Stimulated activated CD4-positive, alpha-beta T cell treated with anti-CD3 and anti-CD28 coated beads, Interleukin-2, amount 100 ng/mL, for 4 hours (primary cell): ENCODE measurements at places on chromosomes 4 and X.
A peak's percentile ranks its signal among the peaks of the same experiment; 100 is the strongest.

GRCh38 chrX:72169008-72169728 lies 12.4 kb upstream of the PIN4 start:
- DNase-seq: peak; percentile 4

GRCh38 chrX:72236841-72237240 lies 2.0 kb downstream of the ERCC6L start:
- DNase-seq: no peak

GRCh38 chr4:151266497-151266896 lies 10.5 kb upstream of the PRSS48 start:
- DNase-seq: no peak

DNA sequence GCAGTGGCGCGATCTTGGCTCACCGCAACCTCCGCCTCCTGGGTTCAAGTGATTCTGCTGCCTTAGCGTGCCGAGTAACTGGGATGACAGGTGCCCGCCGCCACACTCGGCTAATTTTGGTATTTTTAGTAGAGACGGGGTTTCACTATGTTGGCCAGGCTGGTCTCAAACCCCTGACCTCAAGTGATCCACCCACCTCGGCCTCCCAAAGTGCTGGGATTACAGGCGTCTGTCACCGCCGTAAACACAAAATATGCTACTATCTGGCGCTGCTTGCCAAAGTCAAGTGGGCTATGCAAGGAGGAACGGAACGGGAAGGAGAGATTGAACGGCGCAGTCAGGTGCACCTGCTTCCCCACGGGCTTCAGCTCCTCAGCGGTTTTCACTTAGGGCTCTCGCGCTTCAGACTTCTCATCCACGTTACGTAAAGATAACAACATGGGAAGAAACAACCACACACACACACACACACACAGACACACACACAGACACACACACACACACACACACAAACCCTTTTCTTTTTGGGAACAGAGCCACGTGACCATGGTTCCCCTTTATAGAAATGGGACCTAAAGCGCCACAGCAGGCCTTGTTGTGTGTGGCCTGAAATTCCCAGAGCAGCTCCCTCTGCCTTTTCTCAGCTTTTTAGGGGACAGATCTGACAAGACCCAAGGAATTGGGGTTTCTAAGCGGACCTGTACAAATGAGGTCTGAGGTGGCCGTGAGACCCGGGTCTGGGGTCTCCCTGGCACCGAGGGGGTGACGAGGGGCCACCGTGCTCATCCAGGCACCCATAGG lies 1.5 kb downstream of the P2RY8 start:
- no peak for DNase-seq

GRCh38 chr4:183657564-183657963 lies 1.4 kb downstream of the RWDD4 start:
- no peak for DNase-seq

GRCh38 chr4:90745176-90745575 lies 618.0 kb downstream of the CCSER1 start:
- no peak for DNase-seq

DNA sequence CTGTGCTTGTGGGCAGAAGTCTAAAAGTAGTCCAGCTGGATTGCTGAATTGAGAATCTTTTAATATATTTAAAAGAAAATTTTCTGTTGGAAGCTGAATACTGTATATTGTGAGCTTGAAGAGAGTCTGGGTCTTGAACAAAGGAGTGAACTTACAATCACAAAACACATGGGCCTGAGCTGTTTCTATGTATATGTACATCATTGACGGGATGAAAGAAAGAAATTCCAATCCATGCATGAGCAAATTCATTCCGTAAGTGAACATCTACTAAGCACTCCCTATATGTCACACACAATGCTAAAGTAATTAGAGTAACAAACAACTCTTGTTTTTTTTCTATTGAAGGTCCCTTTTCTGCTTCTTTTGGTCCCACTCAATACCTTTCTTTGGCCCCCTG lies 331.0 kb downstream of the HS3ST1 start:
- DNase-seq: no peak

DNA sequence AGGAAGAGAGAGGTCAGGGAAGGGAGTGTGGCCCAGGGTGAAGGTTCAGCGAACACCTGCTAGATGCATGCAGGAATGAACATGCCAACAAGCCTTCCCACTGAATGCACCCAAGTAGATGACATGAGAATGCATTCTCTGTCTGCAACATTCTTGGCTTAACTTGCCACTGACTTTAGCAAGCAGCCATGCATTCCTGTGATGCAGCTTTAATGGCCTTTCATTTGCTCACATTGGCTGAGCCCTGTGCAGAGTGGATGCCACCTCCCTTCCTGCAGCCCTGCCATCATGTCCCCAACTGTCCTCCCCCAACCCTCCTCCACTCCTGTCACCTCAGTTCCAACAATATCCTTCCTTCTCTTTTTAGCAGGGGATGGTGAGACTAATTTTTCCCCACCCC lies 25.3 kb upstream of the MTNR1A start:
- no peak for DNase-seq

GRCh38 chr4:26150948-26151347 lies 169.9 kb upstream of the RBPJ start:
- DNase-seq: peak; percentile 20

DNA sequence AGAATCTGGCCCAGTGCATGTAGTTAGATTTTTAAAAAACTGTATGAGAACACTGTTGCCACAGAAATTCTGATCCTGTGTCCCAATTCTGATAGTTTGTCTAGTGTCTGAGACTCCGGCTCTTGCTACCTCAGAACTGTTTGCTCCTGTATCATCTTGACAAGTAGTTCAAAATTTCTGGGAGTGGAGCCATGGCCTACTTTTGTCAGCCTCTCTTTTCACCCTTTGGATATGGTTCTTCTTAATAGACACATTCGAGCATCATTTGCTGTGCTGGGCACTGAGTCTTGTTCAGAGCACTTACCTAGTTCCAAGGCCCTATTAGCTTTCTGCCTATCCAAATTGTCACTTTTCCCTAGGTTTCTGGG lies 46.9 kb downstream of the ATP10D start:
- DNase-seq: no peak

GRCh38 chrX:151384807-151385206 lies 12.2 kb upstream of the VMA21 start:
- no peak for DNase-seq

DNA sequence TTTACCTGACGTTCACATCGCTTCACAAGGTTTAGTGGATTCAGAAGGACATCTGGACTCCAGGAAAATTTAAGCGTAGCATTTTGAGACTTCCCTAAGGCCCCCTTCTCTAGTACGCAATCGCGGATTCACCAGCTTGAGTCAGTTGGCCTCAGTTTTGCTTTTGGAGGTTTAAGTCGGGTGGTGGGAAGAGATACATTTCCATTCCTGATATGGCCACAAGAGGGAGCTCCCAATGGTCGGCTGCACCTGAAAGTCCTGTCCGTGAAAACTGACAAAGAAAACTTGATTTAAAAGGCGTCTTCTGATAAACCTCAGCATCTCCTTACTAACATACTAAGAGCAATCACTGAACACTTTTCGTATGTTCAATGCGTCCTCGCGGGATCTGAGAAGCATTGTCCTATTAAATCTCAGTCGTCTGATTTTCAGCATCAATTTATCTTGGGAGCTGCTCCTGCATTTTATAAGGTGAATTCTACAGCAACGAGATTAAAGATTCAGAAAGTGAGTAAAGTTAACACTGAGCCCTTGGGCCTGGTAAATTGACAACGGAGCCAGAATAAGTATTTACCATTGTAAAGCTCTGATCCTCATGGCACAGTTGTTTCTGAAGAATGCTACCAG lies 50.6 kb downstream of the LGI2 start:
- DNase-seq: peak; percentile 29

DNA sequence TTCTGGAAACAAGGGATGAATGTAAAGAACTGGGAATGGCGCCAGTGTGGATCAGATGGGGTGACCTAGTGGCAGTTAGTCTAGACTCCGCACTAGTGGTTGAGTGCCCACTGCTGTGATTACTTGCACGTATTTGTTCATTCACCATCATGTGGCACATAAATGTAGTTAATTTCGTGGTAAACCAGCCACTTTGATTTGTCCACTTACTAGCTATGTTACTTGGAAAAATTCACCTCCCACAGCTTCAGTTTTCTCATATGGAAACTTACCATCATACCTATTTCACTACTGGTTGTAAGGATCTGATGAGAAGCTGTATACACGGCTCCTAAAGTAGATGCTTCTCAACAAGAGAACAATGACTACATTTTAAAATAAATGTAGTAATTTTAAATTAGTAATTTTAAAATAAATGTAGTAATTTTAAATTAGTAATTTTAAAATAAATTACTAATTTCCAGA lies 394 bp upstream of the DYNLT3 start:
- no peak for DNase-seq

DNA sequence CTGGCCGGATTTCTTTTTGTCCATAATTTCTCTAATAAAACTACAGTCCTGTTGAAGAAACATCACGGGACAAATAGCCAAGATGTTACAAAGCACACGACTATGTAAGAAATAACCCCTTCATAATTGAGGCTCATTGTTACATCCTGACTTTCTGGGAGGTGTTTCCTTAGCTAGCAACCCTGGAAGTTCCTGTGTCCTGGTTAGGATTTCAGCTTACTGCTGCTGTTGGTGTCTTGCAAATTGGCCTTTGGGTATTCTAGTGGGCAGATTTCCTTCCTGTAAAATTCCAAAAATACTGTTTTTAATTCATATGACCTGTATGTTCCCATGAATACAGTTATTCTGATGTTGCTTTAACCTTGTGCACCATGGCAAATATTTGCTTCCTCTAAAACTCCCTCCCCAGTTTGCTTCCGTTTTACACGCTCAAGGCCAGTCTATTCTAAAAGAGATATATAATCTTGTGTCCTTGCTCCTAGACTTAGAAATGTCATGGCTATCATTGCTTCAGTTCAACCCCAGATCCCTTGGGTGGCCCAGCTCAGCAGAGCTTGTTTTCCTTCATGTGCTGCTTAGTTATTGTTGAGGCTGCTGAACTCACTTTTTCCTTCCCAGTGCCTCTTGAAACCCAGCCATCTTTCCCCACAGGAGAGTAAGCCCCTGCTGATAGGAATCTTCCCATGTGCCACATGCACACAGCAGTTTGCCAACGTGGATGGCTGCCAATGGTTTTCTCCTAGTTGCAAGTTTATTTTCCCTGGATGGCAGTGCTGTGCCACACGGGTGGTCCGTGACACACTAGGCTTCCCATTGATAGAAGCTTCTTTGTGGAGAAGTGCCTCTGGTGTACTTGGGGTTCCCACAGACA lies 75.8 kb downstream of the TSPAN7 start:
- DNase-seq: no peak

DNA sequence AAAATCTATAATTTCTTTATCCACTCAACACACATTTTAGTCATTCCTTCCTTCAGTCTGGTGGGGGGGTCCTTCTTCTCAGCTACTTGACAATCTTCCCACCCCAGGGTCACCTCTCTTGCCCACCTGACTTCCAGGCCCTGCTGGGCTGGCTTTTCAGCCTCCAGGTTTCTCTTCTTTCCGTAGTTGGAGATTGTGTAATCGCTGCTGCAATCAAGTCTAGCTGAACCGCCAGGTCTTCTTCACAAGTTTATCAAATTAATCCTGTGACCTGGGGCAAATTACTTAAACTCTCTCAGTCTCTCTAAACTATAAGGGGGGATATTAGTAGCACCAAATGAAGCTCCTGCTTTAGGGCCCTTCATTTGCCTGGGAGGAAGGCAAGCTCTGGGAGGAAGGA lies 102.9 kb upstream of the TNIP3 start:
- DNase-seq: no peak

- no peak for DNase-seq
These were observed 21.1 kb downstream of the CORIN start for GRCh38 chr4:47816748-47817147.

GRCh38 chr4:90237751-90238530 lies 110.7 kb downstream of the CCSER1 start:
- no peak for DNase-seq

DNA sequence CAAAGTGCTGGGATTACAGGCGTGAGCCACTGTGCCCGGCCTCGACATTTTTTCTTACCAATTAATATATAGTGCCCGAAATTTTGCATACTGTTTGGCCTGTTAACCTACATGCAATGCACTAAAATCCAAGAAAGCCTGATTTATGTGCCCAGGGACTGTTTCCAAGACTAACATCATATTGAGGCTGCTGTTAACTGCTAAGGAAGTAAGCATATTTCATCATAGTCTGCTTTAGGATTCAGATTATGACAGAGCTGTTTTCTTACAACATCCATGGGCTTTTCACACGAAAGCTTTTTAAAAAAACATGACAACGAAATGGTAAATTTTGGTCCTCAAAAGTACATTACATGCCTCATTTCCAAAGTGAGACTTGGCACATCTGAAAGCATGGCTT lies 84.4 kb downstream of the STOX2 start:
- DNase-seq: no peak

GRCh38 chr4:17623451-17624001 lies 9.1 kb downstream of the MED28 start:
- no peak for DNase-seq

- DNase-seq: no peak
These were observed 68.6 kb downstream of the PRSS12 start for GRCh38 chr4:118284169-118284568.

DNA sequence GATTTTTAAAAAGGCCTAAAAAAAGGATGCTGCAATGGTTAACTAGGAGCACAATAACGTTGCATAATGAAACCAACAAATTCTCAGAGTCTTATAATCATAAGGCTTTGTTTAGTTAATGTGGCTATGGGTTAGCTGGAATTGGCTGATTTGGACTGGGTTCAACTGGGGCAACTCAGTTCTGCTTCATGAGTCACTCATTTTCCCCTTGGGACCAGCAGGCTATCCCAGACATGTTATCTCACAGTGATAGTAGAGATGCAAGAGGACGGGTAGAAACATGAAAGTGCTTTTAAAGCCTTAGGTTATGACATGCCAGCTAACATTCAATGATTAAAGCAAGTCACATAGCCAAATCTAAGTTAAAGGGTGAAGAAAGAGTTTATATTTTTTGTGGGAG lies 189.2 kb upstream of the GK2 start:
- no peak for DNase-seq
